ENCODE measurements at places on chromosomes 2 and 18.
A peak's percentile ranks its signal among the peaks of the same experiment; 100 is the strongest.

- no peak for DNase-seq
Observed at GRCh38 chr2:162113776-162114168, 38.3 kb downstream of the GCG start.

- DNase-seq: no peak
Observed at GRCh38 chr2:151654085-151654484, 80.2 kb downstream of the NEB start.

DNA sequence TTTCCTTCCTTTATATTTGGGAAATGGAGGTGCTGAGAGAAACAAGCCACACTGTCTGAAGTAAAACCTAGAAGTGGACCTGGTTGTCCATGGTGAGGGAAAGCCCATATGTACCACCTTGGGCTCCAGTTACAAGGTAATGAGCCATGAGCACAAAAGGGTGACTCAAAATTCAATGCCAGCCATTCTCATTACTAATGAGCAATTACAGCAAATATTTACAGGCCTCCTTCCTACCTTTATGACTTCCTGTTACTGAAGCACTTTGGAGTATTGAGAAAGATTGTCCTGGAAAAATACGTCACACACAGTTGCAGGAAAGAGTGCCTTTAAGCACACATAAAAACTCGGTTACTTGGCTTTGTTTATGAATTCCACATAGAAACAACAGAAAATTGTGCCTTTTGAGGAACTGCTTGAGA, 9.1 kb downstream of the EPAS1 start:
- DNase-seq: peak; percentile 94

- peak; percentile 75 for DNase-seq
Observed at GRCh38 chr2:149329489-149330126, 779 bp upstream of the LYPD6 start.

- DNase-seq: no peak
Observed at GRCh38 chr2:127067620-127068350, 39.2 kb downstream of the BIN1 start.

- DNase-seq: no peak
Observed at GRCh38 chr18:36372903-36373311, 75.4 kb downstream of the FHOD3 start.

DNA sequence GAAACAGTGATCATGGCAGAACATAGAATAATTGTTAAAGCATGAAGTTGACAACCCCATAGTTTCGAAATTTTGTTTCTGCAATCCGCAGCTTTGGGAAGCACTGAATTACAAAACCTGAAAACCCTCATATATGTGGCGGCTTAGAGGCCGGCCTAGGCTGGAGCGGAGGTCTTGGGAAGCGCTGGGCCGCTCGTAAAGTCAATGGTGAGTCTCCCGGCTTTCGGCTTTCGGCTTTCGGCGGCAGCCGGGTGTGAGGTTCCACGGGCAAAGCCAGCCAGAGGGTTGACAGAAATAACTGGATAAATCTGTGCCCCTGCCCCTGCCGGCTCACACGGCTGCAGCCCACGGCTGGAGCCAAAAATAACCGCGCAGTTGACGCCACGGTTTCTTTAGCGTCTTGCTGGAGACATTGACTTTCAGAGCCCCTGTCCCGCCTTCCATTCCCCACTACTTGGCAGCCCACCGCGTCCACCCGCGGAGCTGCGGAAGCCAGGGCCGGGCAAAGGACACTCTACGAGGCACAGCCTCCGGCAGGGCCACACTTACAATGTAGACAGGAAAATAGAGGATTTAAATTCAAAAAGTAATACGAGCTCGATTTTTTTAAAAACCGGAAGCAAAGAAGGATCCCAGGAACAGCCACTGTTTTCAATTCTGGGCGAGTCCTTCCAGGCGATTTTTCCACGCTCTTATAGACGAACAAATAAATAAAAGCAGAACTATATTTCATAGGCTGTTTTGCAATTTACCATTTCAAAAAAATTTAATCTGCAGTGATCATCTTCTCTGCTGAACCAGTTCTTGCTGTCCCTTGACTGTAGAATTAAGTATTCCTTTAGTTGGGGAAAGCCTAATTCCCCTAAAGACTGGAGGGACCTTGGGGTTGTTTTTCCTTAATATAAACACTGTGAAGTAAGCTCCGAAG, 28.3 kb upstream of the ATP6V1B1 start:
- DNase-seq: no peak

- DNase-seq: no peak
Observed at GRCh38 chr2:48266698-48267097, 263.3 kb upstream of the STON1 start.

DNA sequence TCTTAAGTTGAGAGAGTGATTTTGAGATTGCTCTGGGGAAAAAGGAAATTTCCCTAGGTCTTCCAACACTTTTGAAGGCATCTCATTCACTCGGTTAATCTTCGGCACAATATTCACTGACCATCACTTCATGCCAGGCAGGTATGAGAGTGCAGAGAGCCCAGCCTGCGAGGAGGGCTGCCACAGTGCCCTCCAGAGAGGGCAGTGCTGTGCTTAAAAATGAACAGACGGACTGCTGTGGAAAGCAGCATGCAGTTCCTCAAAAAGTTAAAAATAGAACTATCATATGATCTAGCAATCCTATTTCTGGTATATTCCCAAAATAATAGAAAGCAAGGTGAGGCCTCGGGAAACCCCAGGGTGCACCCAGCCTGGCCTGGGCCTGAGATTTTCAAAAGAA, 374.9 kb upstream of the RAB6C start:
- DNase-seq: no peak

DNA sequence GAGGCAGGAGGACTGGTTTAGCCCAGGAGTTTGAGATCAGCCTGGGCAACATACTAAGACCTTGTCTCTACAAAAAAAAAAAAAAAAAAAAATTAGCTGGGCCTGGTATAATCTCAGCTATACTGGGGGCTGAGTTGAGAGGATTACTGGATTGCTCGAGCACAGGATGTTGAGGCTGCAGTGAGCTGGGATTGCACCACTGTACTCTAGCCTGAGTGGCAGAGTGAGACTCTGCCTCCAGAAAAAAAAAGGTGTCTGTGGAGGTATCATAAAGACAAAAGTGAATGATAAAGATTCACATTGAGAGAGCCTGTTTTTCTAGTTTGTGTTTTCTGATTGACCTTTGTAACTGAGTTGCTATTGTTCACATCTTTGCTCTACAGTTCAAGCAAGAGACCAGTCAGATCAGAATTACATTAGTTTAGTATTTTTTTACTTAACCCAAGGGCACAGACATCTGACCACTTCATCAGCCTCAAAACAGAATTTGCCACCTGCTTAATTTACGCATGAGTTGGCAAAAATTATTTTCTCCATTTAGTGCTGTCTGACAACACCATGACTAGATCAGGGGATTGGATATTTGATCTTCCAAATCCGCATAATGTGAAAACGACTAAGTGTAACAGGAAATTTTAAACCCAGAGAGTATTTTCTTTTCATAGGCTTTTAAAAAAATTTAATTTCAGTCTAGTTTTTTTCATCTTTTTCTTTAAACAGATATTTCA, 271.0 kb downstream of the TGIF1 start:
- peak; percentile 33 for DNase-seq

GRCh38 chr2:32812316-32812715, 134.4 kb upstream of the LTBP1 start:
- DNase-seq: no peak

- DNase-seq: no peak
Observed at GRCh38 chr2:49585921-49586320, 431.6 kb upstream of the FSHR start.

- no peak for DNase-seq
Observed at GRCh38 chr18:78620326-78620725, 359.3 kb upstream of the SALL3 start.

DNA sequence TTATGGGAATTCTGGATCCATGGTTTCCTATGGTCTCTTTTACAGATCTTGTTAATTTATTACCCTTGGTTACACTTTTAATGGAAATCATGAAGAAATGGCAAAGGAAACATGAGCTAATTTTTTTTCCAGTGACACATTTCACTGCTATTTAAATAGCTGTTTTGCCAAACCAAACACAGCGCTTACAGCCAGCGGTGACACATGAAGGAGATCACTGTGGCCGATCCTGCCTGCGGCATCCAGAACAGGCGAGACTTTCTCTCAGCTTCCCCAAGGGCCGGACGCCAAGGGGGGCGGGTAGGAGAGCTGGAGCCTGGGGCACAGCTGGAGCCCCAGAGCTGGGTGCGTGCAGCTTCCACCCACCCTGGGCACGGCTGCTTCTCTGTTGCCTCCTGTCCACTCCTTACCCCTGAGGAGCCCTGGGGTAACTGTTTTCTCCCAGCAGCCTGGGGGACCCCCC, 81.4 kb upstream of the PKDCC start:
- DNase-seq: peak; percentile 11

GRCh38 chr2:9737053-9737875, 106.0 kb upstream of the TAF1B start:
- no peak for DNase-seq

GRCh38 chr2:57022496-57022895, 838.7 kb downstream of the CCDC85A start:
- no peak for DNase-seq

DNA sequence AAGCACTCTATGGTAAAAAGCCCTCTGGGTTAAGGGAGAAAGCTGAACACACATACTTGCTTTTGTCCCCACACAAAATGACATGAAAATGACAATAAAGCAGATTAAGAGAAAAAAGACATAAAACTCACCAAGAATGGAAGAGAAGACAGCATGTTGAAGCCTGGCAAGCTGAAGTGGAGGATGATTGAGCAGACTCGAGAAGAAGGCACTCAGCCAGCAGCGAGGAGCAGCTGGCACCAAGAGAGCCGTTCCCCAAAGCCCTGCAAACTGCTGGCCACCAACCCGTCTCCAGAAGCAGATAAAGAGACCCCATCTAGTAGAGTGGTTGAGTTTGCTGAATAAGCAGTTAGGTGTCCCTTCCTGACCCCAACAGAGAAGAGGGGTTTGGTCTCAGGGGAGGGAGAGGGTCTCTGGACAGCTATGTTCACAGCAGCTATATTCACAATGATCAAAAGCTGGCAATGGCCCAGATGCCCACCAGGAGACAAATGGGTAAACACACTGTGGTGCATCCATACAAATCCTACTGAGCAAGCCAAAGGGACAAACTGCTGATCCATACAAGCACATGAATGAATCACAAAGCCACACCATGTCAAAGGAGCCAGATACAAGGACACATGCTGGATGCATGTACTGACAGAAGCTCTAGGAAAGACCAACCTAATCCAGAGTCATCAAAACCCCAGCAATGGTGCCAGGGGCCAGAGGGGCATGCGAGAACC, 36.9 kb downstream of the FAM168B start:
- DNase-seq: no peak

DNA sequence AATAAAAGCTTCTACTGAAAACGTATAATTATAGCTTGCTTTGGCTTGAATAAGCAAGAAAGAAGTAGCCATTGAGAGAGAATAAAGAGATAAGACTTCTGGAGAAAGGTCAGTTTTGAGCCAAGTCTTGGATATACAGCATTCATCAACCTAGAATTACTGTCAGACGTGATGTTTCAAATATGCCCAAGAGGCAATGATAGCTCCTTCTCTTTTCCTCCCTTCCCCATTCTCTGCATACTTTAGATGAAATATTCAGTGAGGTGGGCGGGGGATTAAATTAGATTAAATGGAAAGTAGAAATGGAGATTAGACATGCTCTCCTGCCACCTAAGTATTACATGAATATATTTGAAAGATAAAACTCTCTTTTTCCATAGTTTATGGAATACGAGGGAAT, 8.7 kb downstream of the ANTXR1 start:
- no peak for DNase-seq

DNA sequence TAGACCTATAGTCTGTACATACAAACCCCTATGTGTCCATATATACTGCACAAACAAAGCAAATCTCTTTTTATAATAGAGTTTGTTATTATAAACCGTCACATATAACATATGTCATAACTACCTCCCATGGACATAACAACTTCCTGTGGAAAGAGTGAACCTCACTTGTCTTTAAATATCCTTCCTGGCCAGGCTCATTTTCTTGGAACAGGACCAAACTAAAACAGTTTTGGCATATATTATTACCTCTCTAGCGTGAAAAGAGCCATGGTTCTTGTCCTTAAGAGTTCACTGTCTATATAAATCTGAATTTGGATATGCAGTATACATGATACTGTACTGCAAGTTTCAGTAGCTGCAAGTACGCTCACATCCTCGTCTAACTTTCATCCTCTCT, 28.3 kb upstream of the DNAJC27 start:
- DNase-seq: no peak

DNA sequence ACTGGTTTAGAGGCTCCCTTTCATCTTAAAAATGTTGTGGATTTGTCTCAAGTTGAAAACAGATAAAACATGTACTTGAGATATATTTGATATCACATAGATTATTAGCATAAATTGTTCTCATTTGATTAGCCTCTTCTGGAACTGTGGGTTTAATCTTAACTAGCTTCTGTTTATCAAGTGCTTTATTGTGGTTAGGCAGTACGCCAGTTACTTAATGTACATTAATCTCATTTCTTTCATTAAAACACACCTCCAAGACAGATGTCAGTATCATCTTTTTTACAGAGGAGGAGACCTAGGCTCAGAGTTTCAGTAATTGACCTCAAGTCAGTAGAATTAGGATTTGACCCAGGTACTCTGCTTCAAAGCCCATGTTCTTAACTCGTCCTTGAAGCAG, 21.8 kb downstream of the SFTPB start:
- DNase-seq: no peak

DNA sequence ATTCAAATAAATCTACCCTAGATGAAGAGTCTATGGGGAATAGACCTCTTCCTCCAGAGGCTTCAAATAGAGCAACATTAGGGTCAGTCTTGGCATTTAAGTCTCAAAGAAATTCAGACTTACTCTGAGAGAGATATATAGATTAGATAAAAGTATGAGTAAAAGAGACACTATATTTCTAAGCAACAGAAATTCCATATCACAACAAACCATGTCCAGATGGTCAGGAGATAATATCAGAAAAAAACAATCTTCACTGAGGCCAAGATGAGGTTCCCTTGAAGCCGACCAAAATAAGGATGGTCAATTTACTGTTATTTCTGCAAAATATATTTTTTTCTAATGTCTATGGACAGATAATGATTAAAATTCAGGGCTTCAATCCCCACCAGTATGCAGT, 89.1 kb upstream of the NOSTRIN start:
- no peak for DNase-seq

GRCh38 chr2:8412082-8412481, 269.8 kb upstream of the ID2 start:
- DNase-seq: no peak

DNA sequence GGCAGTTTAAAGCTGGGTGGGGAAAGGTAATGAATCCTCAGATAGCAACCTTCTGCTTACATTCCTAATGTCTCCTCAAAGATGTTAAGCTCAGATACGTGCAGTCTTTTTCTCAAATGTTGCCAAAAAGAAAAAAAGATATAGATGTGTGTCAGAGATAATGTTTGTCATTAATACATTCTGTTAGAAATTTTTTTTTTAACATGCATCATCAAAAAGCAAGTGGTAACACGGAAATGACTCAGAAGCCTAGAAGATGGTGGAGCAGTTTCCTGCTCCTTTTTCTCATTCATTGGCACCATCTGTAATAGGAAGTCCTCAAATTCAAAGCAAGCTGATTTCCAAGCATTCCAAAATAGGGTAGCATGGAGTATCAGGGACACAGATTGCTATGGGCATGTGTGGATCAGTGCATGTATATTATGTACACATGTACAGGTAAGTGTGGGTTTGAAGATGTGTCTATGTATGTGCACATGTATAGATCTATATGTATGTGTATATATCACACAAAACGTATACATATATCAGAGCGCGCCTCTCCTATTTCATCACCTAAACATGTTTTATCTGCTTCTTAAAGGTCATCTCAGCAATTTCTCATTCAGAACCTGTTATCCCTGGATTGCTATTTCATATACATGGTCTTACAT, 79.9 kb upstream of the ITGB6 start:
- no peak for DNase-seq
